ENCODE measurements at places on chromosomes 4 and X.
A peak's percentile ranks its signal among the peaks of the same experiment; 100 is the strongest.

DNA sequence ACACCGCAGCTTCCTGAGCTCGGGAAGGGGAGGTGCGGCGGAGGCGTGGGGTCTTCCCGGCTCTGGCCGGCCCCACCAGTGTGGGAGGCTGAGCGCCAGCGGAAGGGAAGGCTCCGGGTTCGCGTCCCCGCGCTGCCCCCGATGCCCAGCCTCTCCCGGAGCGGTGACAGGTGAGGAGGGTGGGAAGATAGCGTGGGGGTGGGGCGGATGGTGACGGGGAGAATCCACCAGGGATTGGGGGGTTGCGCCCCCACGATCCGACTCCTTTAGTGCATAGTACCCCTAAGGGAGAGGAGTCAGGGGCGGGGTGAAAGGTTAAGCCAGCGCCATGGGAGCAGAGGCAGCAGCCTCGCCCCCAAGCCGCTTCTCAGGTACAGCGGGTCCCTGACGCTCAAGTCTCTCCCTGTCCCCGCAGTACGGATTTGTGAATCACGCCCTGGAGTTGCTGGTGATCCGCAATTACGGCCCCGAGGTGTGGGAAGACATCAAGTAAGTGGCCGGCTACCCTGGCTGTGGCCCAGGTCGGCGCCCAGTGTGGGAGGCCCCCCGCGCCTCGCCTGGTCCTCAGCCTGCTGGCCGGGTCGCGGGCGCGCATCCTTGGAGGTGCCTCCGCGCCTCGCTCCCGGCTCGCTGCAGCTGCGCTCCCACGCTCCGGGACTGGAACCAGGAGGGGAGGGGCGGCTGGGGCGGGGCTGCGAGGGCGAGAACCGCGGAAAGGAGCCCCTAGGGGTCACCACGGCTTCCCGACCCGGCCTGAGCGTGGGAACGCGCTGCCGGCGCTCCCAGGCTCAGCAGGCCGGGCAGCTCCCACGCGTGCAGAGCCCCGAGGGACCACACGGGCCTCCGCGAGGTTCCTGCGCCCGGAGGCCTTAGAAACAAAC, 791 bp downstream of the GUCY1B1 start:
- DNase-seq = no peak

DNA sequence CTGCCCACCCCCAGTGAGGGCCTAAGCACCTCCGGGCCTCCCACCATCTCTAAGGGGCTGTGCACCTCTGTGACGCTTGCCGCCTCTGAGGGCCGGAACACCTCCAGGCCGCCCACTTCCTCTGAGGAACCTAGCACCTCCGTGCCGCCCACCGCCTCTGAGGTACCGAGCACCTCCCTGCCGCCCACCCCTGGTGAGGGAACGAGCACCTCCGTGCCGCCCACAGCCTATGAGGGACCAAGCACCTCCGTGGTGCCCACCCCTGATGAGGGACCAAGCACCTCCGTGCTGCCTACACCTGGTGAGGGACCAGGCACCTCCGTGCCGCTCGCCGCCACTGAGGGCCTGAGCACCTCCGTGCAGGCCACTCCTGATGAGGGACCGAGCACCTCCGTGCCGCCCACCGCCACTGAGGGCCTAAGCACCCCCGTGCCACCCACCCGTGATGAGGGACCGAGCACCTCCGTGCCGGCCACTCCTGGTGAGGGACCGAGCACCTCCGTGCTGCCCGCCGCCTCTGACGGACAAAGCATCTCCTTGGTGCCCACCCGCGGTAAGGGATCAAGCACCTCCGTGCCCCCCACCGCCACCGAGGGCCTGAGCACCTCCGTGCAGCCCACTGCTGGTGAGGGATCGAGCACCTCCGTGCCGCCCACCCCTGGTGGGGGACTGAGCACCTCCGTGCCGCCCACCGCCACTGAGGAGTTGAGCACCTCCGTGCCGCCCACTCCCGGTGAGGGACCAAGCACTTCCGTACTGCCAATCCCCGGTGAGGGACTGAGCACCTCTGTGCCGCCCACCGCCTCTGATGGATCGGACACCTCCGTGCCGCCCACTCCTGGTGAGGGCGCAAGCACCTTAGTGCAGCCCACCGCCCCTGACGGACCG, 977 bp downstream of the MAGEE1 start:
- DNase-seq = peak; percentile 13

DNA sequence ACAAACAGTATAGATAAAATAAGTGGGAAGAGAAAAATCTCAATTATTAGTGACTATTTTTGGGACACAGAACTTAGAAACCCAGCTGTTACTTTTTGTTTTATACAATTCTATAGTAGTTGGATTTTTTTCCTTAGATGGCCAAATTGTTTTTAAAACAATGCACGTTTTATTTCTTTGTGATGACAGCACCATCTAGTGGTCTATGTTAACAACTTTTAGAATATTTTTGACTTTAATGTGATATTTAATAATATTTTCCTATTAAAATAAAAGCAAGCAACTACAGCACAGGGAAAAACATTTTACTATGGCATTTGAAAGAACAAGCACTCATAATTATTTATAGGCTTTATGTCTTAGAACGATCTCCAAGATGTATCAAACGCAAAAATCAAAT, 5.6 kb upstream of the SMIM31 start:
- DNase-seq = no peak

DNA sequence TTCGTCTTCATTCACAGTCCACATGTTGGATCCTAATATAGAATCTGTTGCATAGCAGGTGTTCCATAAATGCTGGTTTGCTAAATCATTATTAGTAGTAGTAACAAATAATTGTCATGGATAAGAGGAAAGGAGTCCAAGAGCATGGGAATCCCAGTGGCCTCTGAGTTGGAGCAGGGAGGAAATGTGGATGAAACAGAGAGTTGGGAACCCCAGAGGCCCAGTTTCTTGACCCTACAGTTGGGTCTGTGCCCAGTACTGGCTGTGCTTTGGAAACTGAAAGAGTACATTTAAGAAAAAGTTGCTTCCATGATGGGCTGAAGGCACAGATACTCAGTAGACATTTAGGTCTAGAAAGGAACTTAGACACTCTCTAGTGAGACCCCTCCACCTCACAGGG, 149.4 kb upstream of the PSAPL1 start:
- no peak for DNase-seq

DNA sequence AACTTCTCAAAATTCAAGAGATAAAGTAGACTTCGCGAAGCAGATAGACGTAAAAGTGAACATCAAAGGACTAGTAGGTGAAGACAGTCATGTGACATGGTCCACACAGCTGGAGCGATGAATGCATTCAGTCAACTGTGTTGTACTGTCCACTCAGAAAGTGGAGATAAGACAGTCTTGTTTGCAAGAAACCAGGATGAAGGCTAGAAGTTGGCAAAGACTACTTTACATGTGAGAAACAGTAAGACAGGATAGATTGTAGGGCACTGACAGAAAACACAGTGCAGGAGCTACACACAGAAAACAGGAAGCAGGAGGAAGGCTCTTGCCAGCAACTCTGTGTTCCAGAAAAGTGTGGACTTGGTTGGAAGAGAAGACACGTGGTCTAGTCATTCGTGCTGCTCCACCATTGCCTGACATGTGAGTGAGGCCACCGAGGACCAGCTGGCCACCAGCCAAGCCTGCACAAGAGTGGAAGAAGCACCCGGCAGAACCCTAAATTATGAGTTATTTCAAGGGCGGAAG, 78.9 kb downstream of the FAT1 start:
- DNase-seq = no peak

- no peak for DNase-seq
These were observed 43.8 kb upstream of the HPSE start for GRCh38 chr4:83378419-83378818.

DNA sequence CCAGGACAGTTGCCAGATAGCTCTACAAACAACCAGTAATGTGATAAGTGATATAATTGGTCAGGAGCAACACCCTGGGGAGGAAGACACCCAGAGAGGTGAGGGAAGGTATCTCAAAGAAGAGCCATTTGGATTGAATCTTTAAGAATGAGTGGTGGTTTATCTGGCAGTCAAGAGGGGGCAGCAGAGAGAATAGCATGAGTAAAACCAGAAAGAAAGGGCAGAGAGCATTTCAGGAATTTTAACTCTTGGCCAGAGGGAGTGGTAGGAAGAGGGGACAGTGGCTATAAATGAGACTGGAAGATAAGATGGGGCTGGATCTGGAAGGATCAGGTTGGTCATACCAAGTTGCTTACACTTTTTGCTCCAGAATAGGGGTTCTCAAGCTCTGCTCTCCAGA, 5.9 kb upstream of the SEPTIN6 start:
- DNase-seq = peak; percentile 57

DNA sequence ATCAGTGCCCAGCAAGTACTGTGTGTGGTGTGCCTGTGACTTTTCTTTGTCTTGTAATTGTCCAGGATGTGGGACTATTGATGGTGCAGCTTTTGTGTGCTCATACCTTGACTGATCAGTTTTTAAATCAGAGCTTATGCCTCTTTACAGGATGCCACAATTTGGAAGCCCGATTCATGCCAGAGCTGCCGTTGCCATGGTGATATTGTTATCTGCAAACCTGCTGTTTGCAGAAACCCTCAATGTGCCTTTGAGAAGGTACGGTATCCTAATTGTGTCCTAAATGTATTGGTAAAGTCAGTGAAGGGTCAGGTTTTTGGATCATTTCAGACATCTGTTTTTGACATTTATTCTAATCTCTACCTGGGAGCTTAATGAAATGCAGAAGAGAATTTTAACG, 180.2 kb downstream of the FRAS1 start:
- no peak for DNase-seq

DNA sequence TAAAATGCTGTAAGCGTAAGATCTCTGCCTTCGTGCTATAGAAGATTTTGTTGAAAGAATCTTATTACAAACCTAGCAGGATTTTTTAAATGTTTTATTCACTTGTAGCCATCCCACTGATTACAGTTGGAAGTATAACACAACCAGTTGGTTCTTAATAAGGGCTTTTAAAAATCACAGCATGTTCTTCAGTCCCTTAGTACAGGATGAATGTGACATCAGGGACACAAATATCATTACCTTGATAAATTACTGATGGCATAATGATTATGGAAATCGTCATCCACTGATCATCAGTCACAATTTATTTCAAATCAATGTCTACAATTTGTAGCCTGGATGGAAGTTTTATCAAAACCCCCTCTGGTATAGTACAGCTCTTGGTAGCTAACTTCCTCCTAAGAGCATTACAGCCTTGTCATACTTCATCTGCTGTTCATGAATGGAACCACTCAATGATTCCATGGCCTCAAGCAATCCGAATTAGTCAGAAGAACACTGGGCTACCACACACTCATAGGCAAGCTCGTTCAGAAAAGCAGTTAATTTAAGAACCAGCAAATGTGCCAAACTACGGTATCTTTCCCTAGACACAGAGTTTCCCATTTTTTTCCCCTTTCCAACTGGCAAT, 389.2 kb upstream of the TENM3 start:
- no peak for DNase-seq

GRCh38 chrX:134139090-134139489, 97.9 kb upstream of the CCDC160 start:
- no peak for DNase-seq

DNA sequence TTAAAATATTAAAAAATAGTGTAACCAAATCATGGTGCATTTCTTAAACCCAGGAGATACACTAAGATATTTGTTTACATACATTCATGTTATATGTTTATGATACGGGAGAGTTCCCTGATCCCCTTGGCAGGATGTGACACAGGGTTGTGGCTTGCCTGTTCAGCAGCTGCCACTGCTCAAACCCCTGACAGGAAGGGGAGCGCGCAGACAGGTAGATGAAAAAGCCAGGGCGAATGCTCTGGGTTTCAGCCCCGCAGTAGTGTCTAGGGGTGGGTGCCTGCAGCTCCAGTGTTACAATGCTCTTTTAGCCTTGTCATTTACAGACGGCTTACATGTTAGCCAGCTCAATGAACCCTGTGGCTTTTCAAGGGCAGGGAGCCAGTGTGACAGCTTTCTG, 1343.8 kb upstream of the IGFBP7 start:
- DNase-seq = no peak

DNA sequence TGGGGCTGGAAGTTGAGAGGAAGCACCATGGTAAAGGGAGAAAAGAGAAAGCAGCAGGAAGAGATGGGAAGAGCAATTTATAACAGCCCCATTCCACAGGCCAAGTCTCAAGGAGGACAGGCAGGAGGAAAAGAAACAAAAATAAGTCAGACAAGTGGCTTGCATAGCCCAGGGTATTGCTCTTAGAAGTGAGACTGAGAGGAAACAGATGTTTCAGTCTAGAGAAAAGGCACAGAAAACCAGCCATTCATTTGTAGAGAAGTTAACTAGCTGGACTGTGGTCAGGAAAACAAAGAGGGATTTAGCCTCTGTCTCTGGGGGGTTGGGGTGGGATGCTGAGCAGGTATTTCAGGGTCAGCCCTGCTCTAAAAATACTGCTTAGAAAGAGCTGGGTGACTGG, 175.0 kb upstream of the ARHGEF9 start:
- DNase-seq = no peak

- no peak for DNase-seq
These were observed 117.5 kb downstream of the RAPGEF2 start for GRCh38 chr4:159220353-159220752.

- DNase-seq = no peak
These were observed 18.8 kb downstream of the IL3RA start for GRCh38 chrX:1355131-1356046.

- DNase-seq = no peak
These were observed 16.8 kb downstream of the BANK1 start for GRCh38 chr4:101807351-101807750.

- DNase-seq = peak; percentile 74
These were observed 325.5 kb downstream of the BCOR start for GRCh38 chrX:39772057-39772832.

DNA sequence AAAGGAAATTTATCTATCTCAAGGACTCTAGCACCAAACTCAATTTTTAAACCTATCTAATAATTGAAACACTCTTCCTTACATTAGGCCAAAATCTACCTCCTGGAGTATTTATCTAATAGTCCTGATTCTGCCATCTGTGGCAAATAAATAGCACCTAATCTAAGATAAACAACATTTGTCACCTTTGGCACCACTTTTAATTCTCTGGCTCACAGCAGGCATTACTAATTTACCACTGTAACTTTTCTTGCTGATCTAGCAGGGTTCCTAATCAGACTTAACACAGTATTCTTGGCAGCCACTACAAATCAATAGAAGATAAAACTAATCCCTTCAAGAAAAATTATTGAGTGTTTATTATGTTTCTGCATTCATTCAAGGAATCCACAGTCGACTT, 161.1 kb downstream of the KCTD8 start:
- DNase-seq = no peak

DNA sequence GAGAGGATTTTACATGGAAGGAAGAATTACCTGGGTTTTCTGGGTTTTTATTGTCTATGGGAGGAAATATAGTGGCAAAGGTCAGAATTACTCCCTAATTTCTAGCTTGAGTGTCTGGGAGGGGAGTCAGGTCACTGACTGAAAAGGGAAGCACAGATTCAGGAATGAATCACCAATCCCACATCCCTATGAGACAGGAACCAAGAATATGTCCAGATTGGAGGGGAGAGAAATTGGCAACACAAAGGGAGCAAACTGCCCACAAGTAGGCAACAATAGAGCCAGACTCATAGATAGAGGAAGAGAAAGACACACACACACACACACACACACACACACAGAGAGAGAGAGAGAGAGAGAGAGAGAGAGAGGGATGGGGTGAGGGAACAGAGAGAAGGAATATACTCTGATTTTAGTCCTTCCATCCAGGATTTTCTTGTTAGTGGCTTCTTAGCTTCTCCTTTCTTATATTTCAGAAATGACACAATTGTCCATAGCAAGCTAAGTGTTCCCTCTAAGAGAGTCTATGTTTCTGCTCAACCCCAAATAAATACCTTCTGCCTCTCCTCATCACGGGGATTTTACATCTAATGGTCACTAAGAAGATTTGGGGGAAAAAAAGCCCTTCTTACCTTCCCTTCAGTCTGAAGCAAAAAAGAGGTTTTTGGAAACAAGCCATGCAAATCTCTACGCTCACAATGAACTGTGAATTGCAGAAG, 12.0 kb downstream of the P2RY10 start:
- DNase-seq = no peak

Data from activated CD4-positive, alpha-beta T cell treated with anti-CD3 and anti-CD28 coated beads, Interleukin-2, Interleukin-6, amounts not matched to agents 100 ng/mL and 50 ng/mL, durations not matched to agents 16 hours and 8 hours (primary cell).